ENCODE measurements at places on chromosomes 2 and 18.

DNA sequence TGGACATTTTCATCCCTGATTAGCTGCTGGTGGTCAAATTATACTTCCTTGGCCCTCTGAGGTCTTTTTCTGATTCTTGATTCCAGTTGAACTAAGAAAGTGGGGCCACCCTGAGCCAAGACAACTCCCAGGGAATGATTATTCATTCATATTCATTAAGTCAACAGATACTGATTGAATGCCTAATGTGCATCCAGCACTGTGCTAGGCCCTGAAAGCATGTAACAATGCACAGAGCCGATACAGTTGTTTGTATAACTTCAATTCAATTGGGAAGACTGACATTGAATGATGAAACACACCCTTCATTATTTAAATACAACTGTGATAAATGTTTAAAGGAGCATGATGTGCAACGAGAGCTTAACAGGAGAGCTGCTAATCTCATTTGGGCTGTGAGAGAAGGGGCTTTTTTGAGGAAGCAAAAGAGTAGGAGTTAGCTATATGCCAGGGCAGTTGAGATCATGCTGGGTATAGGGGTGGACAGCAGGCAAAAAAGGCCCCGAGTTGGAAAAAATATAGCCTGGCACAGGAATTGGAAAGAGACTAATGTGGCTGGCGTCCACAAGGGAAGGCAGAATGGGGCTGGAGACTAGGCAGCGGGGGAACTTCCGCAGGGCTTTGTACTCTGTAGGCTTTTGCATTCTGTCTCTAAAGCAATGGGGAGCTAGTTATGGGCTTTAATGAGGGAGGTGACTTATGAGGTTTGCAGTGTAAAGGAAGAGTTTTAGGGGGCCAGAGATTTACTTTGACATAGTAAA lies 57.2 kb upstream of the ACVR1 start:
- DNase-seq = no peak

DNA sequence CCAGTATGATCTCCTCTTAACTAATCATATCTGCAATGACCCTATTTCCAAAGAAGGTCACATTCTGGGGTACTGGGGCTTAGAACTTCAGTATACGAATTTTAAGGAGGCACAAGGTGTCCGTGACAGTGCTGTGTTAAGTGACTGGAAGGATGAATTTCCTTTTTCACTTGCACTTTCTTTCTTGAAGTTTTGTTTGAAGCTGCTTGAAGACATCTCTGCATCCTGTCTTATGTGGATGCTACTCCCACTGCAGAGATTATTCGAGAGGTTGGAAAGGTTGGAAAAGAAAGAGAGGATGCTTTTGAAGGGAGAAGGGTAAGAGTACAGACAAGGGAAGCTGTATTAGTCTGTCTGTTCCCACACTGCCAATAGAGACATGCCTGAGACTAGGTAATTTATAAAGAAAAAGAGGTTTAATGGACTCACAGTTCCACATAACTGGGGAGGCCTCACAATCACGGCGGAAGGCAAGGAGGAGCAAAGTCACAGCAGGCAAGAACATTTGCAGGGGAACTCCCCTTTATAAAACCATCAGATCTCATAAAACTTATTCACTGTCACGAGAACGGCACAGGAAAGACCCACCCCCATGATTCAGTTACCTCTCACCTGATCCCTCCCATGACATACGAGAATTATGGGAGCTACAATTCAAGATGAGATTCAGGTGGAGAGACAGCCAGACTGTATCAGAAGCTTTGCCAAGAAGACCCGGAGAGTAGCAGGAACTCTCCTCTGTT lies 3.6 kb upstream of the RNF144A start:
- no peak for DNase-seq

DNA sequence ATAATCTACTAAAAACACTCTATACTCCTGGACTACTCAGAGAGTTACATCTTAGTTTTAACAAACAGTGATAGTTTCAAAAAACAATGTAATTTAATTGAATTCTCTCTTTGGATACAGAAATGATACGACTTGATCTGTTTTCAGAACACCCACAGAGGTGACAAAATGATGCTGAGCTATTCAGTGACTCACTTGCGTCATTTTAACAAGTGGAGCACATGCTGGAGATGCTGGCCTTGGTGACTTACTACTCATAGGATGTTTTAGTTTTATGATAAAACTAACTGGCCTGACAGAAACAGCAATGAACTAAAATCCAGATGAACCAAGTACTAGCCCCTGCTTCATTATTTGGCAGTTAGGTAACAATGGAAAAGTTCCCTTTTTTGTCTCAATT lies 101.3 kb upstream of the ITGB6 start:
- no peak for DNase-seq

DNA sequence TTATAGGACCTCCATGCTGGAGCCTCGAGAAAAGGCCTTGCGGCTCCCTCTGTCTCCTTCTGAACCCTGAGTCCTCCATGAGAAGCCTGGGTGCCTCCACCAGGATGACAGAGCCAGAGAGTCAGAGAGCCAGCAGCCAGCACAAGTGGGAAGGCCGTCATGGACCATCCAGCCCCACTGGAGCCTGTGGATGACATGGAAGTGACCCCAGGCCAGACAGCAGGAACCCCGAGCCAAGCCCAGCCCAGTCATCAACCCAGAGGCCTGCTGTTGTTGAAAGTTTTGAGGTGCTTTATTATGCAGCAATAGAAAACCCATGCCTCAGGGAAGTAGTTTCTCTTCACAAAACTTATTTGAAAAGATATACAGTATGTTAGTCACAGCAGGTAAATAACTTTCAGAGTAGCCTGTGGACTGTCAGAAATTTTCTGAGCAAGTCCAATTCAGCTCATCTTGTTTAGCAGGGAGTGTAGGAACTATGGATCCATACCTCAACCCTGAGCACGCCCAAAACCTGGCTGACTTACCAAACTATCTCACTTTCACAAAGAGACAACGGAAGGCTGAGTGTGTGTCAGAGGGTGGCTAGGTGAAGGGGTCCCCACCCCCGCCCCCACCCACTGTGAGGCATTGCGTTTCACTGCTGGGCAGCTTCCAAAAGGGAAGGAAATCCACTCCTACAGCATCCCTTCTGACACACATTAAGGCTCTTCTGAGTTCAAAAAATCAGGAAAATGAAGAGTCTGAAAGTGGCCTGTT lies 79.9 kb upstream of the NDUFV2 start:
- no peak for DNase-seq

- DNase-seq = no peak
Observed at GRCh38 chr2:144812288-144812687, 292.4 kb upstream of the ZEB2 start.

DNA sequence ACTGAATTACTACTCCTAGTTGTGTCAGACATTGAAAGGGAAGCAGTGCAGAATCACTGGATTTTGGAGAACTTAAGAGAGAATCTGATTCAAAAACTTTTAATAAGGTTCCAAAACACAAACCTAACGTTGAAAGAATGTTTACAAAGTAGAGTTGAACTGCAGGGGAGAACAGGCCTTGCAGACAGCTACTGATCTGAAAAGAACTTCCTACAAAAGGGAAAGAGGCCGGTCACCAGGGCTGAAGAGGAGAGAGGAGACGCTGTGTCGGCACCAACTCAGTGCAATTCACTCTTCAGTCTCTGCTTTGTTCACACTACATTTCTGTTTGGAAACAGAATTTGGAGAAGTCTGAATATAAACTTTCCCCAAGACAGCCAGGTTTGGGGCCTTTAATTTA lies 124.0 kb downstream of the GAREM1 start:
- no peak for DNase-seq

GRCh38 chr2:183243758-183244157 lies 119.5 kb downstream of the NUP35 start:
- DNase-seq = no peak

DNA sequence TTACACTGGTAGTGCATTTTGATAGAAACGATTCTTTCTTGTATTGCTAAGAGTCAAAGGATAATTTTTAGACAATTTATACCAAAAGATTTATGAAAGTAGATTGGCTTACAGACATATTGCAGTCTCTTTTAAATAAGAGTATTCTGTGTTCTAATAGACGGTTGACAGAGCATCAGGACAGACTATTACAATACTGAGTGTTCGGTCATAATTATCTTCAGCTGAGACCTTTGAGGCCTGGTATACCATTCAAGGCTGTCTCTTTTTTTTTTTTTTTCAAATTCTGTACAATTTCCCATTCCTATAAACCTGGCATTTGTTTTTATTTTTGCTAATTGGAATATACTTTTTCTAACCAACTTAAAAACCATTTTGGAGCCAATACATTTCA lies 140.6 kb upstream of the NOSTRIN start:
- no peak for DNase-seq

DNA sequence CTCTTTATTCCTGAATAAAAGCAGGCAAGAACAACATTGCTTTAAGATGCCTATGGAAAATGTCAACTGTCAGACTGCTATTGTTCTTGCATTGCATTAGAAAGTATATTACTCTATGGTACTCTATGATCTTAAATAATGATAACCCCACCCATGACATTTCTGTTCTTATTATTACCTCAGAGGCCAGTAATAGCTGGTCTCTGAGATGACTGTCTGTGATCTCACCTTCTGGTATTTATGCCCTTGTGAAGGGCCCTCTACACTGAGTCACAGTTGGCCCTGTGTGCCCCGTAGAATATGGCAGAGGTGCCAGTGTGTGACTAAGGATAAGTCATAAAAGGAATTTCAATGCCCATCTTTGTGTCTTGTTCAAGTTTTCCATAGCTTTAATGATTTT lies 61.0 kb downstream of the SPP2 start:
- no peak for DNase-seq

- DNase-seq = no peak
Observed at GRCh38 chr2:197784956-197785941, at the start of gene BOLL. BOLL (minus strand) TSS chr2:197785319; CDS start chr2:197781850, 3,469 bp downstream.

- no peak for DNase-seq
Observed at GRCh38 chr2:47521666-47522285, 118.8 kb downstream of the MSH2 start.

DNA sequence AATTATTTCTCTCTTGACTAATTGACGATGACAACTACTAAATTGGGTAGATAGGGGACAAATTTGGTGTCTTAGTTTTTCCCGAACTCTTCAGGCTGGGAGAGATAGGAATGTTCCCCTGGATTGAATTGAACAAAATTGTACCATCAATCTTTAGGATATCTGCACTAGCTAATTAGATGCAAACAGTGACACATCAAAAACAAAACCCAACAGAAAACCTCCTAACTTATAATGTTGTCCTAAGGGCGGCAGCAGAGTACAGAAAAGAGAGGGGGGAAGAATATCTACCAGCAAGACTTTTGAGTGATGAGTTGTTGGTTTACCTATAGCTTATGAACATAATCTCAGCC lies 342.9 kb downstream of the INSIG2 start:
- DNase-seq = no peak

GRCh38 chr18:57561261-57561660 lies 25.2 kb downstream of the FECH start:
- DNase-seq = no peak

DNA sequence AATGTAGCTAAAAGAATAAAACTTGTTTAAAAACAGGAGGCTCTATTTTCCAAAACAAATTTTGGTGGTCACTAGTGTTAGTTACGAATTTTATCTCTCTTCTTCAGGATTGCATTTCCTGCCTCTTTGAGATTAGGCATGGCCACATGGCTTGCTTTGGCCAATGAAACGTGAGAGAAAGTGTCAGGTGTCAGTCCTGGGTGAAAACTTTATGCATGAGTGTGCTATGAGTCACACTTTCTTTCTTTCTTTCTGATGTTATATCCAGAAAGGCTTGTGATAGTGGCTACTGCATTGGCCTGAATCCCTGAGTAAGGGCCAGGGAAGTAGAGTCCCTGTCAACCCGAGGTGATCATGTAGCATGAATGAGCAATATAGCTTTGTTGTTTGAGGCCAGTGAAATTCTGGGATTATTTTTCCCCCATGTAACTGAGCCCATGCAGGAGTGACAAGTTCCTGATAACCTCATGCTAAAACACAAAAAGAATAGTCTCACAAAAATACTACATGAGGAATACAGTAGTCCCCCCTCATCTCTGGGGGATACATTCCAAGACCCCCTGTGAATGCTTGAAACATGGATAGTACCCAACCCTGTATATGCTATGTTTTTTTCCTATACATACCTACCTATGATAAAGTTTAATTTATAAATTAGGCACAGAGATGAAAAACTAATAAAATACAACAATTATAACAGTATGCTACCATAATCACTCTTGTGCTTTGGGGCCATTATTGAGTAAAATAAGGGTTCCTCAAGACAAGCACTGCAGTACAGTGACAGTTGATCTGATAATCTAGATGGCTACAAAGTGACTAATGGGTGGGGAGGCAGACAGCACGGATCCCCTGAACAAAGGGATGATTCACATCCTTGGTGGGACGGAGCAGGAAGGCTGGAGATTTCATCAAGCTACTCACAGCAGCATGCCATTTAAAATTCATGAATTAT lies 109.5 kb downstream of the CDC42EP3 start:
- DNase-seq = no peak

GRCh38 chr2:64352292-64352691 lies 101.7 kb upstream of the LGALSL start:
- no peak for DNase-seq

- no peak for DNase-seq
Observed at GRCh38 chr18:41936471-41937134, 18.4 kb upstream of the PIK3C3 start.

GRCh38 chr18:74506448-74507084 lies 10.4 kb downstream of the CNDP2 start:
- no peak for DNase-seq

GRCh38 chr18:13889671-13890070 lies 25.7 kb downstream of the MC2R start:
- DNase-seq = no peak

DNA sequence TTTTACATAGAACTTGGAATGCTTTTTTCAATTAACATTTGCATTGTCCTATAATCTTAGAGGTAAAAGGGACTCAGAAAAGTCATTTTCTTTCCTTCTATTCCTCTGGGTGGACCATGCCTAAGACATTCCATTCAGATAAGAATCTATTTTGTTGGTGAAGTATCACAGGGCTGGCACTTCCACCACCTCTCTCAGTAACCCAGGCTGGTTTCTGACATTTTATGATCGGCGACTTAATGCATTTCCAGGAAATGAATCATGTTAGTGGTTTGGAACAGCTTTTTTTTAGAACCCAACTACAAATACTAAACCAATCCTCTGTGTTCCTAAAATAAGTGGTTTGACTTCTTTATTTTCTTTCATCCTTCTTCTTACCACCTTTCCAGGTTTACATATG lies 27.0 kb downstream of the GAD1 start:
- no peak for DNase-seq

- no peak for DNase-seq
Observed at GRCh38 chr2:142756430-142756829, 121.0 kb upstream of the KYNU start.

GRCh38 chr2:241010531-241011295 lies 12.3 kb downstream of the SNED1 start:
- no peak for DNase-seq

GRCh38 chr2:62116983-62117382 lies 78.9 kb upstream of the B3GNT2 start:
- no peak for DNase-seq

Measured in NCI-H526 treated with DMSO at 0.1 percent for 48 hours (cell line).